ENCODE measurements at places on chromosomes 5 and 9.
A peak's percentile ranks its signal among the peaks of the same experiment; 100 is the strongest.

DNA sequence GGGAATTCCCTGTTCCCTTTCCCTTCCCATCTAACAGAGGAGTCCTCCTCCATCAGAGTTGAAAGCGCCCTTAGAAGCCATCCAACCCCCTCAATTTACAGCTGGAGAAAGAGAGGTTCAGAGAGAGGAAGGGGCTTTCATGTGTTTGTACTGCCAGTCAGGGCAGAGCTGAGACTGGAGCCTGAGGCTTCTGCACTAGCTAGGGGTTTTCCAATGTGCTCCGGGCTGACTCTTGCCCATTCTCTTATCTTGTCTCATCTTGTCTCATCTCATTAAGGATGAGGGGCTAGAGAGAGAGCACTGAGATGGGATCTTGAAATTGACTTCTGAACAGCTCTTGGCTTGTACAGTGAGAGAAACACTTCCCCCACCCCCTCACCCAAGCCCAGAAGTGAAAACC, 67.4 kb upstream of the SHB start:
- no peak for DNase-seq

- no peak for DNase-seq
Measured at GRCh38 chr9:122367065-122367464, 3.8 kb upstream of the PTGS1 start.

GRCh38 chr5:140176031-140176387, 1.0 kb downstream of the CYSTM1 start:
- no peak for DNase-seq

DNA sequence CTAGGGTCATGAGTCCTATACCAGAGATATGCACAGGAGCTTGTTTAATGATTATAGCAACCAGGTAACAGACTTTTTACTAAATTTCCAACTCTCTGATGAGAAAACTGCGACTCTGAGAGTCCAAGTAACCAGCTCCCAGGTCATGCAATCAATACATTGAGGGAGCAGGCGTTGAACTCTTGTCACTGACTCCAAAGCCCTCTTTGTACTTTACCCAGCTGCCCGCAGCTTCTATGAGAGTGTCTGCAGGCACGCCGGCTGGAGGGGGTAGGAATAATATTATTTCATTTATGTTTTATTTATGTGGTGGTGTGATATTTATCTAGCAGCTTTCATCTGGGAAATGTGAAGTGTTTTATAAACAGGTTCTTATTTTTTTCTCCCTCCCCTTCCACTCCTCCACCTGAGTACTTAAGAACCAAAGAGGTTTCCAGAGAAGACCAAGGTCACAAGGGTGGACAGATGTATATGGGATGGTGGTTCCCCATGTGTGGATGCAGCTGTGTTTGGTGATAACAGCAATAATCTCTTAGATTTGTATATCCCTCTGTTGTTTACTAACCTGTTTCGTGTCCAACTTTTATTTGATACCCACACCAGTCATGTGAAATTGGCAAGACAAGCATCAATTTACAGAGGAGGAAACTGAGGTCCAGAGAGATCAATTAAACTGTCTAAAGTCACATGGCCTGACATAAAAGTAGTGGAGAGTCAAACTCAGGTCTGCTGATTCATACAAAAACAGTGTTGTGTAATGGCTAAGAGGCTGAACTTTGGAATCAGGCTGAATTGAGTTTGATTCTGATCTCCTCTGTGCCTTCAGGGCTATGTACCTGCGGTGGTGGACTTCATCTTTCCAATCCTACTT, 140.2 kb upstream of the TRIM32 start:
- DNase-seq: no peak

DNA sequence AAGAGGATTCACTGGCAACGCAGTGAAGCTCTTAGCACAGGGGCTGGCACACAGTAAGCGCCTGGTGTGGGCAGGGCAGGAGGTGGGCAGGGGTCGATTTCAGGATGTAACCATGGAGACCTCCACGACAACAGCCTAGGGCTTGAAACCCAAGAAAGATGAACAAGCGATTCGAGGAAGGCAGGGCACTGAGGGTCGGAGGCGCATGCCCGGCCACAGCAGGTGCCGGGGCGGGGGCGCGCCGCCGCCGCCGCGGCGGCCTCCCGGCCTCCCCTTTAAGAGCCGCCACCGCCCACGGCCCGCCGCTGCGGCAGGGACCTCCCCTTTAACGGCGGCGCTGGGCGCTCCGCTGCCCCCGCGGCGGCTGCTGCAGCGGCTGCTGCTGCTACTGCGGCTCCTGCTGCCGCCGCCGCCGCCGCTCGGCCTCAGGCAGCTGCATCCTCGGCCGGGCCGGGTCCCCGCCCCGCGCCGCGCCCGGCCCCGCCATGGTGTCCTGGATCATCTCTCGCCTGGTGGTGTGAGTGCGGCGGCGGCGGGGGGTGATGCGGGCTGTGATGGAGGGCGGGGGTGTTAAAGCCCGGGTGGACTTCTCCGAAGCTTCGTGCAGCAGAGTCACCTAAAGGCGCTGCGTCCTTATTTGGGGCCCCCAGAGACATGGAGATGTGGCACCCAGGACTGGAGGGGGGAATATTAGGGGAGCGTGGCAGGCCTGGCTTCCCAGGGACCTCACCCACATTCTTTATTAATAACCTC, at the start of gene REEP2:
REEP2 (plus strand) TSS at position 334 of the 753 bp plus-strand sequence; CDS start at position 486, 152 bp downstream.
- DNase-seq: peak; percentile 53

DNA sequence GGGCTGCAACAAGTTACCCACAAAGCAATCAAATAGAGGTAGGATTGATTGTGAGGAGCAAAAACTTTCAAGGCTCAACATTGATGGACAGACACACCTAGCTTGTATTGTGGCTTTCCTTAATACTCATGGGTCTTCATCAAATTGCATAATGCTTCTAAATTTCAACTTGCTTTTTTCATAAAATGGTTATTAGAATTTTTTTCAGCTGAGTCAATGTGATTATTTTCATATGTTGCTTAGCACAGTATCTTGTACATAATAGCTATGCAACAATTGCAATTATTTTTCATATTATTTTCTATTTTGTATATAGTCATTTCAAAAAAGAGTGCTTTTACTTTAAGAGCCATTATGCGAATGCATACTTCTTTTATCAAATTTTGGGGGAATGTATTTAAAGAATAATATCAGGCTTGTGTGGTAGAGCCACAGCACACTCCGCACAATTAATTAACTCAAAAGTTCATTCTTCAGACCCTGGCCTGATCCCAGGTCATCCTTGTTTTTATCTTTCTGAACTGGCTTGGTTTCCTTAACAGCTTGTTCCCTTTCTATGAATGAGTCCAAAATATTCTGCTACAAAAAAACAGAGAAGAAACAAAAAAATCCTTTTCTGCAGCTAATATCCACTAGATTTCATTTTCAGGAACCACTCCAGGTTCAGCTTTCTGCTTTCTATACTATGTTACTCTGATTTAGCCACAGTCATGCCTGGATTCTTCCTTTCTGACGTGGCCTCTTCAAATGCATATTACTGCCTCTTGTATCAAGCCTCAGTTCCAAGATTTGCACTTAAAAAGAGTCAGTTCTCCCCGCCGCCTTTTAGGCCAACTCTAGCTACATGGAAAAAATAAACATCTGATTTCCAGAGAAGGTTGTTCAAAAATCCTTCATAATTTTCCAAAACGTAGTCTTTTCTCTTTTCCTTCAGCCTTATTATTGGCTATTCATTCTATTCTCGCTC, 45.3 kb upstream of the CDH9 start:
- DNase-seq: no peak

DNA sequence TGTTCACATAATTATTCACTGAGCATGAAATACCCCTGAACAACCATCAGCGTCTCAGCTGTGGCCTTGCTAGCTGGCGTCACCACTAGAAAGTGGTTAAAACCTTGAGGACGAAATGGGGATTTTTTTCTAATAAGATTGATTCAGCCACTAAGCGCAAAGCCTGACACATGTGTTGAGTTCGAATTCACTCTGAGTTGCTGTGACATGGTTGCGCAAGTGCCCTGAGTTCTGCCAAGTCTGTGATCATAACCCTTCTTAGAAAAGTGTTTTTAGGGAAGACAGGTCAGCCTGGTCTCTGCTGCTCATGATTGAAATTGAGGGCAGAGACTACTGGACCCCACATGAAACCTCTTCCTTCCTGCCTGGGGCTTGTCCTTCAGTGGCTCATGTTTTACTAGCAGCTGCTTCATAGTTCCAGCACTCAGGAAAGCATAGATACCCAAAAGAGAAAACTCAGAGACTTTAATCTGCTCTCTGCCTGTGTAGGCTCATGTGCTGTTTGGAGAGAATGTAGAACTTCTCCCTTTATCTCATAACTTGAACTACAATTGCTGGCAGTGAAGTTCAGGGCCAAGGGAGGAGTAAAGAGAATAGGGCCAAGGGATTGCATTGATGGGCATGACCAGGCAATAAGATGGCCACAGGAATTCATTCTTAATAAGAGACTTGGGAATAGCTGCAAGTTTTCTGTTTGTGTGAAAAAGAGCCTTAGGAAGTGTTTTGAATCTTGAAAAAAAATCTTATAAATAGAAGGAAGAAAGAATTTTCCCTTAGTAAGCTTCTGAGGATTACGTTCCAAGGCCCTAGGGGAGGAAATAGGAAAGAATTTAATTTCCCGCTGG, 66.8 kb upstream of the CXCL14 start:
- no peak for DNase-seq

GRCh38 chr5:126810596-126811380, 33.9 kb downstream of the LMNB1 start:
- no peak for DNase-seq

DNA sequence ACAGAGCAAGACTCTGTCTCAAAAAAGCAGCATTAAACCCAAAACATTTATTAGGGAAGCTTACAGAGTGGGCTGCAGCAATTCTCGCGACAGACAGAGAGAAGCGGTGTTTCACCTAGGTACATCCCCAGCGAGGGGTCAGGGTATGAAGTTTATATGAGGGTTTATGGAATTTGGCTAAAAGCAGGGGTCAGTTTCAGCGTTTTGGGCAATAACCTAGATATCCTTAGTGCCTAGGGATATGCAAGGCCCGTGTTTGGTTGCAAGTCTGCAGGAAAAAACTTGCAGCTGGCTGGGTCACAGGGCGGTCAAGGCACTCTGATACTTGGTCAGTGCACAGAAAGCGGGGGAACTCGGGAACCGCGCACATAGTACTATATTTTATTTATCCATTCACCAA, 649 bp upstream of the GLE1 start:
- DNase-seq: no peak

DNA sequence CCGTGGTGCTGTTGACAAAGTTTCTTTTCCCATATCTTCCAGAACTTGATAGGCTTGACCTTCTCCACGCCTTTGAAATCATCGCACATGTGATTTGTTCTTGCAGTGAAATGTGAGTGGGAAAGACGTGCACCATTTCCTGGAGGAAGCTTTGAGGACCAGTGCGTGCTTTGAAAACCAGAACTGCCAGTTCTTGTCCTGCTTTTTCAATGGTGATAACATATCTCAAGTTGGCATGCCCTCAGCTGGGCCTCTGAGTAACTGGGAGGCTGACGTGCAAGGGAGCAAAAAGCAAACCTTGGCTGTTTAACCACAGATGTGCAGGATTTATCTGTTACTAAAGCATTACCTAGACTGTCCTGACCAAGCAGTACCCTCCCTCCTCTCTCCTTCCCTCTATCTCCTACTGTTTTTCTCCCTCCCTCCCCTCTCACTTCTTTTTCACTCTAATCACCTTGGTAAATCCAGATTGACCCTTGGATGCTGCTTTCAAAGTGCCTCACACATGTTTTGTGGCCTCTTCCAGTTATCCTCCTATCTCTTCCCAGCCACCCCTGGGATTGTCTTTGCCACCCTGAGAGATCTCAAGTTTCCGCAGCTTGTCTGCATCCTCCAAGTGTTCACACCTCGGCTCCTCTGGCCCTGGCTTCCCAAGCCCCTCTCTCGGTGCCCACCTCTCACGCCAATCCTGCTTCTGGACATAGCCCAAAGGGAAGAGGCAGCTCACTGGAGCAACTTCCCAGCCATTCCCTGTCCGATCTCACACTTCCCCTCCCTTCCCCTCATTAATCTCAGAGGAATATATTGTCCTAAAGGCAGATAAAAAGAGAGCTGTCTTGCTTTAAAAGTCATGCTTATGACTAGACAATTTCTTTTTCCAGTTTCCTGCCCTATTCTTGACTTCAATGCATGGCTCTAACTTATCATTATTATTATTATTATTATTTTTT, 198.3 kb downstream of the ERCC6L2 start:
- DNase-seq: no peak

- DNase-seq: no peak
Measured at GRCh38 chr5:141245250-141245717, at the start of gene PCDHB15. PCDHB15 (plus strand) TSS chr5:141245395; CDS start chr5:141245579, 184 bp downstream.

DNA sequence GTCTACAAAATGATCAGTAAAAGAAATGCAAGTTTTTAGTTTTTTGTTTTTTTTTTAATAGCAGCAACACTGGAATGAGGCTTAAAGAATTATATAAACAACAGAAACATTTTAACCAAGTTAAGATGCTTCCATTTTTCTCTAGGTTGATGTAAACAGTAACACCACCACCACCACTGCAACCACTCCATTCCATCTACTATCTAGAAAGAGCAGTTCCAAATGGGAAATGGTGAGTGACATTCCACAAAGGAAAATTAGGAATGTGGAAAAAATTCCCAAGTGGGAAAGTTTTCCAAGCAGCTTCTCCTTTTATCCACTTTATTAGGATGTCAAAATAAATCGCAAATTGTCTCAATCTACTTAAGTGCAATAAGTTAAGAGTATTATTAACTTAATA, 32.6 kb downstream of the SLC38A9 start:
- DNase-seq: no peak

GRCh38 chr5:173435447-173435846, 107.2 kb upstream of the STC2 start:
- DNase-seq: no peak

GRCh38 chr5:17891881-17892280, 257.6 kb downstream of the TAF11L14 start:
- no peak for DNase-seq

GRCh38 chr5:55991768-55992486, 2.8 kb downstream of the IL6ST start:
- DNase-seq: no peak

DNA sequence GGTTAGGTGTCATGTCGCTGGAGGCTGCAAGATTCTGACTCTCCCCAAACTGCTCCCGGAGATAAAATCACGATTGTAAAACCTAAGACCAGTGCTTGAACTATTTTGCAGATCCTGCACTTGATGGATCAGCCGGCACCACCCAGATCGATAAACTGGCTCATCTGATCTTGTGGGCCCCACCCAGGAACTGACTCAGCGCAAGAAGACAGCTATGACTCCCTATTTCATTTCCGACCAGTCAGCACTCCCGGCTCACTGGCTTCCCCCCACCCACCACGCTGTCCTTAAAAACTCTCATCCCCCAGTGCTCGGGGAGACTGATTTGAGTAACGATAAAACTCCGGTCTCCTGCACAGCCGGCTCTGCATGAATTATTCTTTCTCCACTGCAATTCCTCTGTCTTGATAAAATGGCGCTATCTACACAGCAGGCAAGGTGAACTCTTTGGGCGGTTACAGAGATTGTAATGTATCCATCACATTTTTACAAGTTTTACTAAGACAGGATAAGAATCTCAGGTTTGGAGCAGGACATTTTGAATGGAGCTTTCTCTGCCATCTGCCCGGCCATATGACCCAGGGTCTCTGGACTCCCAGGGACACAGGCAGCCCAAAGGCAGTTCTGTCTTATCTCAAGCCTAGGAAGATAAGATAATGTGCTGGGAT, 10.6 kb upstream of the PPP1R26 start:
- DNase-seq: peak; percentile 9

Data from activated T-cell treated with anti-CD3 and anti-CD28 coated beads for 4 hours (primary cell).